ENCODE measurements at places on chromosomes 6 and 20. TPM values are rescaled to one million over a fixed set of nuclear protein-coding genes. Genes with fewer than 3 reads are reported as not detected.

DNA sequence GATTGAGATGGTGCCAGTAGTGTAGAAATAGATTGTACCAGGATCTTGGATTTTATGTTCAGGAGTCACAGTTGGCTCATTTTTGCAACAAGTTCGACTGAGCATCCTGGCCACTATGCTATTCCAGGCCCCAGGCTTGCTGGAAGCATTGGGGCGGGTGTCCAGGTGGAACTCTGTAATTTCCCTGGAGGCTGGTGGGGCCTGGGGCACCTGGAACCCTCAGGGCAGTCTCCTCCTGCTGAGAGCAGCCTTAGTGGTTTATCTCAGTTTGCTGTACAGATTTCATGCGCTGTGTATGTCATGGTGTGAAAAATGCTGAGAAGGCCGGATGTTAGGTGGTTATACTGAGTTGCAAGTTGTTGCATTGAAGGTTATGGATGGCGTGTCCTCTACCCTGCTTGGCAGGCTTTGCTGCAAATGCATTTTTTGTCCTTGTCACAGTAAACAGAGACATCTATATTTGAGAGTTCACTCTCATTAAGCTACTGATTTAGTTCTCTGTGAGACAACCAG, 135.1 kb upstream of the MYLIP start:
- H3K27ac ChIP-seq: no peak overlapping the region
- no peak overlapping the region for H3K4me3 ChIP-seq
- H3K36me3 ChIP-seq: no peaks in the 10 kb centered on the region
- DNase-seq: no peak

GRCh38 chr20:47061549-47061948, 166.9 kb downstream of the EYA2 start:
- no peaks in the 10 kb centered on the region for H3K36me3 ChIP-seq
- no peak overlapping the region for H3K27ac ChIP-seq
- H3K27me3 ChIP-seq: no peaks in the 10 kb centered on the region
- peaks cover 3% of the 10 kb centered on the region for H3K4me1 ChIP-seq

DNA sequence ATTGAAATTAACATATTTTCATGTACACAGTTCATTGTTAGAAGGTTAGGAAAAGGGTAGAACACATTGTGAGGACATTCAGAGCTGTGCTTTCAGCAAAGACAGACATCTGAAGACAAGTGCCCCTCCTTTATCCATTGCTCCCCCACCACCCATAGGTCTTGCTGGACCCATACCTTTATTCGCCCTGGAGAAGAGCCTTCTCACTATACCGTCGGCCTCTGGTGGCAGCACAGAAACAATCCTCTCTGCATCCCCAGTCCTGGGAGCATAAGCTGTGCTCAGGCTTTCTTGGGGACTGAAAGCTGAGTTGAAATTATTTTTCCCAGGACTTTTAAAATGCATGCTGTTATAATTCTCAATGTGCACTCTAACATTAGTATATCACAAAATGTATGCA, 372.3 kb downstream of the EPHA7 start:
- no peak overlapping the region for H3K27ac ChIP-seq
- no peak overlapping the region for H3K4me3 ChIP-seq
- H3K4me1 ChIP-seq: no peaks in the 10 kb centered on the region
- no peak for DNase-seq

- H3K27ac ChIP-seq: no peak overlapping the region
- no peak for DNase-seq
- no peaks in the 10 kb centered on the region for H3K36me3 ChIP-seq
- H3K4me3 ChIP-seq: no peak overlapping the region
- H3K27me3 ChIP-seq: no peaks in the 10 kb centered on the region
Measured at GRCh38 chr6:152087096-152087495, 279.6 kb downstream of the ESR1 start.

- no peaks in the 10 kb centered on the region for H3K27me3 ChIP-seq
- no peak overlapping the region for H3K27ac ChIP-seq
- H3K4me1 ChIP-seq: no peaks in the 10 kb centered on the region
- H3K36me3 ChIP-seq: no peaks in the 10 kb centered on the region
- DNase-seq: no peak
Measured at GRCh38 chr6:125140808-125141207, 12.8 kb upstream of the TPD52L1 start.

GRCh38 chr6:137975188-137975940, 108.3 kb downstream of the TNFAIP3 start:
- H3K36me3 ChIP-seq: no peaks in the 10 kb centered on the region
- H3K4me3 ChIP-seq: no peak overlapping the region
- no peak overlapping the region for H3K27ac ChIP-seq
- H3K27me3 ChIP-seq: no peaks in the 10 kb centered on the region
- H3K4me1 ChIP-seq: no peaks in the 10 kb centered on the region

CAPN11 gene
- total RNA-seq: 20.5 TPM

TRDN gene
- 3.7 TPM for total RNA-seq

Data from testis (tissue), 5 donors.